ENCODE measurements at places on chromosomes 2 and 18. TPM values are rescaled to one million over a fixed set of nuclear protein-coding genes. Genes with fewer than 3 reads are reported as not detected.
A peak's percentile ranks its signal among the peaks of the same experiment; 100 is the strongest.

DNA sequence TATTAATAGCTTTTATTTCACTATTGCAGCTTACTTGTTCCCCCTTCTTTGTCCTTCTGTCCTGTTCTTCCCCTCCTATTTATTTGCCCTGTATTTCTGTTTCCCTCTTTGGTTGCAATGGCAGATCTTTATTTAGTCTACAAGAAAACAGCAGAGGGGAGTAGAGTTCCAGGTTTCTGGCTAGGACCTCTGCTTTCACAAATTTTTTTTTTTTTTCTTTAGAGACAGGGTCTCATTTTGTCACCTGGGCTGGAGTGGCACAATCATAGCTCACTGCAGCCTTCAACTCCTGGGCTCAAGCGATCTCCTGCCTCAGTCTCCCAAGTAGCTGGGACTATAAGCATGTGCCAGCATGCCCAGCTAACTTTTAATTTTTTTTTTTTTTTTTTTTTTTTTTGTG lies 188.1 kb upstream of the SPRED2 start:
- peaks cover 1% of the 10 kb centered on the region for H3K36me3 ChIP-seq
- no peak overlapping the region for H3K27ac ChIP-seq
- peaks cover 21% of the 10 kb centered on the region for H3K27me3 ChIP-seq
- no peak overlapping the region for H3K4me3 ChIP-seq

FAM124B gene
- not detected for total RNA-seq

DNA sequence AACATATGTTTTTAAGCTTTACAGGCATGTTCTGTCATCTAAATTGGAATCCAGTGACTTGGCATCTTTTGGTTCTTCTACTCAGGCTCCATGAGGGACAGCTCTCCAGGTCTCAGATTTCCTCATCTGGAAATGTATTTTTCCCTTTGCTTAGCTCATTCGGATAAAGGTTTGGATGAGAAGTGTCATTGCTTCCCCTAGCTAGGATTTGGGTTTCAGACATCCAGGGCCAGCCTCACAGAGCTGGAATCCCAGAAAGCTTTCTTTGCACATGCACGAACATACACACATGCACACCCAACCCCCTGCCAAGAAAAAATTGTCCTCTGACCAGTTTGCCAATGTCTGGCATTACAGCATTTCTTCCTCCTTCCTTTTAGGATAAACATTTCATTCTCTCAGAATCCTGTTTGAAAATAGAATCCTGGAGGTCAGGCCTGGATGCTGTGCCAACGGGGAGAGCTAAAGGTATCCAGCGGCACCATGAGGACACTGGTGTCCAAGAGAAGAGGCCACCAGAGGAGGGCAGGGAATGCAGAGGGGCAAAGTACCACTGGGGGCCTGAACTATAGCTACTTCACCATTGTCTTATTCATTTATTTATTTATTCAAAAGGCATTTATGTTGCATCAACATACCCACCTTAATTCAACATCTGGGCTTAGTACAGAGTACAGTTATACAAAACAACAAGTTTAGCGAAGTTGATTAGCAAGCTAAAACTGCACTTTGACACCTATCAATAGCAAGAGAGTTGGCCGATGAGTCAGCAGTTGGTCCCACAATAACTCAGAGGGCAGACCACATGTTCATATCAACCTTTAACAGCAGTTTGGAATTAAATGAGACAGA lies 97.9 kb upstream of the ATL2 start:
- no peak for DNase-seq
- H3K4me3 ChIP-seq, result no peak overlapping the region
- H3K36me3 ChIP-seq, result peaks cover 5% of the 10 kb centered on the region
- H3K27ac ChIP-seq, result no peak overlapping the region
- H3K27me3 ChIP-seq, result peaks cover 14% of the 10 kb centered on the region
- peaks cover 5% of the 10 kb centered on the region for H3K4me1 ChIP-seq

- H3K27ac ChIP-seq, result peak overlapping the region; percentile 7
- peaks cover 56% of the 10 kb centered on the region for H3K4me1 ChIP-seq
- no peaks in the 10 kb centered on the region for H3K27me3 ChIP-seq
- DNase-seq, result no peak
Observed at GRCh38 chr2:36444216-36444936, 88.8 kb downstream of the CRIM1 start.

CAPN14 gene
- total RNA-seq, result 0.10 TPM

Data from chondrocyte (in vitro differentiated cells).